ENCODE measurements at places on chromosomes 5 and 9. TPM values are rescaled to one million over a fixed set of nuclear protein-coding genes. Genes with fewer than 3 reads are reported as not detected.

FOXI1 gene
- polyA plus RNA-seq: 7.8 TPM

ZNF879 gene
- 8.4 TPM for polyA plus RNA-seq

OMD gene
- 1.5 TPM for polyA plus RNA-seq

GPR151 gene
- polyA plus RNA-seq: not detected

GRCh38 chr5:65229841-65230240 lies 251.9 kb downstream of the ADAMTS6 start:
- DNase-seq: no peak

GRCh38 chr9:101512116-101512515 lies 21.5 kb upstream of the RNF20 start:
- no peak for DNase-seq

- no peak for DNase-seq
Measured at GRCh38 chr5:1936413-1936812, 53.7 kb upstream of the IRX4 start.
